Endodermal cell (in vitro differentiated cells): ENCODE measurements at places on chromosomes 11 and 22. TPM values are rescaled to one million over a fixed set of nuclear protein-coding genes. Genes with fewer than 3 reads are reported as not detected.

The DGCR6 gene
- 2.7 and 2.9 TPM in 2 replicates for total RNA-seq

The C11orf16 gene
- not detected in 2 replicates for total RNA-seq

The OVCH2 gene
- total RNA-seq, result 21.7 and 30.1 TPM in 2 replicates

The FAM181B gene
- total RNA-seq, result 1.3 and 1.5 TPM in 2 replicates

The RAC2 gene
- total RNA-seq, result 4.5 to 8.6 TPM (median 5.9 TPM) in 3 replicates

The COPB1 gene
- total RNA-seq, result 91.3 and 91.4 TPM in 2 replicates

The SLC29A2 gene
- 27.2 to 33.3 TPM (median 30.8 TPM) in 3 replicates for total RNA-seq

The KDM4E gene
- not detected in 3 replicates for total RNA-seq

DNA sequence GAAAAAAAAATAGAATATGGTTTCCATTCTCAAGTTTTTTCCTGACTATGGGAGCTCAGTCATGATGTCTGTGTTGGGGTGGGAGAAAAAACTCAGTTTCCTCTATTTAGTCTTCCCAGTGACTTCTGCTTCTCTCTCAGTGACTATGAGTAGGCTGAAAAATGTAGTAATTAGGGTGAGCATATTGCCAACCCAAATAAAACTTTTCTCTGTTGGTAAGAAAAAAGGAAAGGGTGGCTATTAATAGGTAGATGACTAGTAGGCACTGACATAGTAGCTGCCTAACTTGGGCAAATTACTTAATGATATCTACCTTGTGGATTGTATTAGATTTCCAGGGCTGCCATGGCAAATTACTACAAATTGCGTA is 34.2 kb upstream of the BIRC3 start:
- no peaks in the 10 kb centered on the region for H3K27me3 ChIP-seq
- no peaks in the 10 kb centered on the region for H3K36me3 ChIP-seq
- H3K27ac ChIP-seq, result no peak overlapping the region

DNA sequence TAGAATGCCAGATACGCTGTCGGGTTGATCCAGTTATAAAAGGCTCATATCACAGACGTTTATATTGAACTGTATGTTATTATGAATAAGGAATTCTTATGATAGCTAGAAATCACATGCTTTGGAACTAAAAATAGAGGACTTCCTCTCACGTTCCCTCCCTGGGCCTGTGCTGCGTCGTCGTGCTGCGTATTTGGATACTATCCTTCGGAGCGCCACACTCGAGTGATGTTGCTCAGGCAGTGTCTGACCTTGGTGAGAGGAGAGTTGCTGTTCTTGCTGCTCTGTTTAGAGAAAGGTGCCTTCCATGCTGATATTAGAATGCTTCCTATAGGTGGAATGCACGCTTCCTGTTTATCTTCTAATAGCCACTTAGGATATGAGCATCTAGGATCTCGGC is 20.2 kb upstream of the ST14 start:
- no peak overlapping the region for H3K27ac ChIP-seq
- H3K36me3 ChIP-seq, result peaks cover 99% of the 10 kb centered on the region
- DNase-seq, result no peak

DNA sequence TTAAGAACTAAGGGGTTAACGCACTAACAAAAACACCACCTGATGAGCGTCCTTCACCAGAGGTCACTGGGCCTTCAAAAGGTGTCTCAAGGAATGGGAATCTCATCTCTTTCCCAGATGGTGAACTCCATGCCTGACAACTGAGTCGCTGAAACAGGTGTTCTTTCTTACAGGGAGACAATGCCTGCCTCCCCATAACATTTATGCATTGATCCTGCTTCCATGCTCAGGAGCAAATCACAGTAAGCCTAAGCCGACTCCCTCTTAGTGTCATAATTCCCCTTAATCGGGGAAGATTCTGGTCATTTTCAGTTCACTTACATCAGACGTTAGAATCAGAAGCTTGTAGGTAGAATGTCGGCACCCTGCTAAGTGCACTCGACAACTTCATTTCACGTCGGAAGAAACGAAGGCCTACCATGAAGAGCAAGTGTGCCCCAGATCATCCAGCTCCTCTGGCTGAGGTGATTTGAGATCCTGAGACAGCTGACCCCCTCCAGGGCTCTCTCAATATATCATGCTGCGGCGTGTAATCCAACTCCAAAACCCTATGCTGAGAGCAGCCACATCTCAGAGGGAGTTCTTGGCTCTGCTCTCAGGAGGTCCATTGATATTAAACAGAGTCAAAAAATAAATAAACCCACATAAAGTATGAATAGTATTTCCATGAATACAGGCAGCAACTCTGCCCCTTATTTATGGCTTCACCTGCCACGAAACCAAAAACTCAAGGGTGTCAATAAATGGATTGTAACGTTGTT is 163.1 kb downstream of the LARGE1 start:
- no peaks in the 10 kb centered on the region for H3K4me1 ChIP-seq
- no peak overlapping the region for H3K4me3 ChIP-seq
- no peaks in the 10 kb centered on the region for H3K27me3 ChIP-seq
- peak overlapping the region; percentile 66 for H3K27ac ChIP-seq
- DNase-seq, result no peak

DNA sequence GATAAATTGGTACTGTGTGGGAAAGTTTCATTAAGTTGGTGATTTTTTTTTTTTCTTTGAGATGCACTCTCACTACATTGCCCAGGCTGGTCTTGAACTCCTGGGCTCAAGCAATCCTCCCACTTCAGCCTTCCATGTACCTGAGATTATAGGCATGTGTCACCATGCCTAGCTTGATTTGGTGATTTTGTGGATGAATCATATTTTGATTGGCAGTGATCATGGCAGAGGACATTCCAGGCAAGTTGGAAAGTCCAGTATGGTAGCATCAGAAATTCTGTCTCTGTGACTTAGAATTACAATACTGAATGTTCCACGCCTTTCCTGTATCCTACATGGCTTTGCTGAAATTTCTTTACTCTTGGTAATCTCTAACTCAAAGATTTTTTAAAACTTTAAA is 49.4 kb downstream of the HORMAD2 start:
- DNase-seq, result no peak
- H3K4me3 ChIP-seq, result no peak overlapping the region
- H3K27ac ChIP-seq, result no peak overlapping the region

DNA sequence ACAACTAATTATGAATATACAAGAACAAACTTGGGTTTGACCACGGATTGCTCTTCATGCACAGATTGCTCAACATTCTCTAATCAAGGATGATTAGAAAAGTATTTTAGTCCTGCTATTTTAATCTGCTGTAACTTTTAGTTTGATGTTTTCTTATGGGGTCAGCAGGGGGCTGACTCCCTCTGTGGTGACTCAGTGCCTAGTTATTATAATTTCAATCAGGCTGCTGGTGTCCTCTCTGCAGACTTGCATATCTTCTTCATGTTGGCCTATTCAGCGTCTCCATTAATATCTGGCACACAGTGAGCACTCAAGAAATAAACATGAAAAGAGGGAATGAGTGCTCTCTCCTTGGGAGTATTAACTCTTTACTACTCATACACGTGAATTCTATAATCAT is 223.8 kb upstream of the DDI1 start:
- no peak for DNase-seq
- H3K27me3 ChIP-seq, result peaks cover 38% of the 10 kb centered on the region
- H3K4me1 ChIP-seq, result no peaks in the 10 kb centered on the region

- no peaks in the 10 kb centered on the region for H3K36me3 ChIP-seq
- peaks cover 75% of the 10 kb centered on the region for H3K27me3 ChIP-seq
- H3K27ac ChIP-seq, result no peak overlapping the region
- H3K4me3 ChIP-seq, result peak overlapping the region; percentile 81
- peak; percentile 81 for DNase-seq
These were observed 541 bp downstream of the MICAL2 start for GRCh38 chr11:12110714-12111548.

DNA sequence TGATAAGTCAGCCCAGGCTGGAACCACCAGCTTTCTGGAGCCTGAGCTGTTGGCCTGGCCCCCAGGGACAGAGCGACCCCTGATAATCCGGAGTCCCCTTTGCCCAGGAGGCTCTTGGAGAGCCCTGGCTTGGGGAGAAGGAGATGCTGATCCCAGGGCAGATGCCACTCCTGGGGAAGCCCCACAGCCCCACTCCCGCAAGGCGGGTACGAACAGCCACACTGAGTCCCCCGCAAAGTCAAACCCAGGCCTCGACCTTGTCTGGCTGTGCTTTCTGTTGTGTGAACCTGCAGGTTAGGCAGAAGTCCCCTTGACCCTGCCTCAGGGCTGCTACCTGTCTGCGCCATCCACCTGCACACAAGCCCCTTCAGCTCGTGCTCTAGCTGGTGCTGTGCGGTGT is 108.0 kb downstream of the KCNQ1OT1 start:
- H3K27ac ChIP-seq, result no peak overlapping the region
- H3K36me3 ChIP-seq, result no peaks in the 10 kb centered on the region
- H3K4me1 ChIP-seq, result no peaks in the 10 kb centered on the region
- no peak overlapping the region for H3K4me3 ChIP-seq

GRCh38 chr11:119721129-119722120 is 7.6 kb downstream of the NECTIN1 start:
- no peaks in the 10 kb centered on the region for H3K36me3 ChIP-seq
- H3K4me3 ChIP-seq, result no peak overlapping the region
- peaks cover 26% of the 10 kb centered on the region for H3K27me3 ChIP-seq

GRCh38 chr11:77067861-77068443 is 1.2 kb downstream of the CAPN5 start:
- H3K4me1 ChIP-seq, result peaks cover 8% of the 10 kb centered on the region
- H3K4me3 ChIP-seq, result peak overlapping the region; percentile 86
- DNase-seq, result peak; percentile 49
- H3K27me3 ChIP-seq, result no peaks in the 10 kb centered on the region
- no peaks in the 10 kb centered on the region for H3K36me3 ChIP-seq
- H3K27ac ChIP-seq, result no peak overlapping the region

- no peak overlapping the region for H3K27ac ChIP-seq
- no peak for DNase-seq
- H3K4me1 ChIP-seq, result no peaks in the 10 kb centered on the region
- no peak overlapping the region for H3K4me3 ChIP-seq
- peaks cover 50% of the 10 kb centered on the region for H3K36me3 ChIP-seq
These were observed 8.5 kb downstream of the TMEM258 start for GRCh38 chr11:61783717-61784505.

DNA sequence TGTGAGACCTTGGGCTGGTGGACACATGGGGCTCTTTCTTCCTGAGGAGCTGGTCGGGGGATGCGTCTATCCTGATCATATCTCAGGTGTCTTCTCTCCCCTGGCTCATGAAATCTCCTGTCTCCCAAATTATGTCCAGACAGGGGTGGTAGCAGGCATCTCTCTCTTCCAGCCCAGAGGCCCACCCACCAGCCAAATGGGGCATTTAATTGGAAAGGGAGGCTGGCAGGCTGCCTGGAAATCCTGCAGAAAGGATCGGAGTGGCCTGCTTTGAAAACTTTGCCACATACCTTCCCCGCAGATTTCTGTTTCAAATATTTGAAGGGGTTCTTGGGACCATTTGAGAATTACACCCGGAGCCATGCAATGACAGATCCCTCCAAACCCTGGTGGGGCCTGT is 37.4 kb downstream of the SMIM38 start:
- H3K27me3 ChIP-seq, result no peaks in the 10 kb centered on the region
- no peak overlapping the region for H3K27ac ChIP-seq
- no peak for DNase-seq
- H3K4me3 ChIP-seq, result no peak overlapping the region
- no peaks in the 10 kb centered on the region for H3K36me3 ChIP-seq

DNA sequence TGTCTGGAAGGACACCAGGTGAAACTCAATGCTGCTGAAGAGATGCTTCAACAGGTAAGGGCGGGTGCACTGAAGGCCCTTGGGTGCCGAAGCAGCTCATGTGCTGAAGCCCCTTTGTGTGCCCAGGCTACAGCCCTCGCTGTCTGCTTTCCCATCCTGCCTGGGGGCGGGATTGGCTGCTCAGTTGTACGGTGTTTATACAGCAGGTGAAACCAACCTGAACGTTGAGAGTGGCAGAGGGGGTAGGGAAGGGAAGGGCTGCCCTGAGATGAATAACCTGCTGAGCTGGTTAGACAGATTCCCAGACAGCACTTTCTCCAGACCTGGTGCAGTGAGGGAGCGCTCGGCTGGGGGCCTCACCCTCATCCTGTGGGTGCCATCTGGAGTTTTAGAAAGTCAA is 75.7 kb downstream of the CYB5R2 start:
- H3K27me3 ChIP-seq, result no peaks in the 10 kb centered on the region
- H3K36me3 ChIP-seq, result no peaks in the 10 kb centered on the region
- H3K4me3 ChIP-seq, result no peak overlapping the region
- no peak for DNase-seq
- peaks cover 15% of the 10 kb centered on the region for H3K4me1 ChIP-seq

DNA sequence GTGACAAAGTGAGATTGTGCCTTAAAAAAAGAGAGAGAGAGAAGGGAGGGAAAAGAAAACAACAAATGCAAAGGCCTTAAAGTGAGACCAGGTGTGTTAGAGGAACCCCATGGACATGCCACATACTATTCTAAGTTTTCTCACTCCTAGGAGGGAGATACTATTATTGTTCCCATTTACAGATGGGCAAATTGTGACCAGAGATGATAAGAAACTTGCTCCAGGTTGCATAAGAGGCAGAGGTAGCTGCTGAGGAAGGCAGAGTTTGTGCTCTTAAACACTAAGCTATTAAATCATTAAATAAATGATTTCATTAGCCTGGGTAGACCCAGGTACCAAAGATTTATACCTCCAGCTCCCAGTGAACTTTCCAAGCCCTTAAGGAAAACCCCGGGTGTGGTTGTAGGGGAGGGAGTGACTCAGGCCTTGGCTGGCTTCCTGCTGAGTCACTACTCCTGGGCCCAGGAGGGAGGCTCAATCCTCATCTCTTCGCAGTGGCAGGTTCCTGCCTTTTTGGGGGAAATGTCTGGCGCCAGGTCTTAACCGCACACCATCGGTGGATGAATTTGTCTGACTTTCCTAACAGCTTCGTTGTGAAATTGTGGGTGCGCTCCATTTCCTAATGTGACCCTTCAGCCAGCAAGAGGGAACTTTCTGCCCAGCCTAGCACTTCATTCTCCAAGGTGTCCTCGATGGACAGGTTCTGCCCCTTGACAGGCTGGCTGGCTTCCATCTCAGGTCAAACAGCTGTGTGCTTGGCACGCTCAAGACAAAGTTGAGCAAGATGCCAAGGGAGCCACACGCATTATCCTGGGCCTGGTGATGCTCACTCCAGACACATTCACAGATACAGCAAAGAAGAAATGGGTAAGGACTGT is 33.4 kb upstream of the PTPRJ start:
- no peak overlapping the region for H3K4me3 ChIP-seq
- no peaks in the 10 kb centered on the region for H3K27me3 ChIP-seq
- H3K36me3 ChIP-seq, result no peaks in the 10 kb centered on the region

- no peaks in the 10 kb centered on the region for H3K4me1 ChIP-seq
- H3K27ac ChIP-seq, result no peak overlapping the region
- H3K4me3 ChIP-seq, result no peak overlapping the region
- no peaks in the 10 kb centered on the region for H3K27me3 ChIP-seq
- DNase-seq, result no peak
- no peaks in the 10 kb centered on the region for H3K36me3 ChIP-seq
These were observed 315.3 kb upstream of the LUZP2 start for GRCh38 chr11:24181395-24182047.
